ENCODE measurements at places on chromosomes 1 and 21. TPM values are rescaled to one million over a fixed set of nuclear protein-coding genes. Genes with fewer than 3 reads are reported as not detected.

GRCh38 chr1:35499652-35500176 is 57.5 kb downstream of the KIAA0319L start:
- H3K27me3 ChIP-seq = no peaks in the 10 kb centered on the region
- no peak overlapping the region for H3K4me3 ChIP-seq
- H3K36me3 ChIP-seq = no peaks in the 10 kb centered on the region
- H3K4me1 ChIP-seq = peaks cover 18% of the 10 kb centered on the region
- no peak overlapping the region for H3K27ac ChIP-seq
- DNase-seq = no peak

DNA sequence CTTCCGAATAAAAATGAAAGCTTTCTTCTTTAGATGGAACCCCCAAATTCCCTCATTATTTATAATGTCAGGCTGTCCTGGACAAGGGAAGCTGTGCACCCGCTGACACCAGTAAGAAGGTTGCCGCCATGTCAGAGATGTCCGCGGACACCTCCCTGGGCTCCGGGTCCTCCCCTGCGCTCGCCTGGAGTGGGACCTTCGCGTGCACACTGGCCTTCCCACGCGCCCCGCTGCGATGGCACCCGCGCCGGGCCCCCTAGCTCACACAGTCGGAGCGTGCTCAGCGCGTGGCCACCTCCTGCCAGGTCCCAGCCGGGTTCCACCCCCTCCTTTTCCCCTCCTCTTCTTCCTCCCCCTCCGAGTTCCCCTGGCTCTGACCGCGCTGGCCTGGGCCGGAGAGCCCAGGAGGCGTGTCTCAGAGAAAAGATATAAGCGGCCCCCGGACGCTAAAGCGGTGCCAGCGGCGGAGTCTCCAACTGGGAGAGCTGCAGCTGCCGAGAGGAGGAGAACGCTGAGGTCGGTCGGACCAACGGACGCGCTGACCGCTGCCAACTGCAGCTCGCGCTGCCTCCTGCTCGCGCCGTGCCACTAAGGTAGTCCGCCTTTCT is at the start of gene G0S2:
Gene G0S2 (plus strand): TSS at position 456 of the 608 bp plus-strand sequence. CDS start 273 bp downstream, outside the sequence.
- H3K27me3 ChIP-seq = no peaks in the 10 kb centered on the region
- no peak within 1 kb of the TSS for H3K27ac ChIP-seq
- peak within 1 kb of the TSS; percentile 40 for H3K4me3 ChIP-seq
- no peaks in the 10 kb centered on the region for H3K36me3 ChIP-seq

WNT3A gene
- total RNA-seq = not detected

DNA sequence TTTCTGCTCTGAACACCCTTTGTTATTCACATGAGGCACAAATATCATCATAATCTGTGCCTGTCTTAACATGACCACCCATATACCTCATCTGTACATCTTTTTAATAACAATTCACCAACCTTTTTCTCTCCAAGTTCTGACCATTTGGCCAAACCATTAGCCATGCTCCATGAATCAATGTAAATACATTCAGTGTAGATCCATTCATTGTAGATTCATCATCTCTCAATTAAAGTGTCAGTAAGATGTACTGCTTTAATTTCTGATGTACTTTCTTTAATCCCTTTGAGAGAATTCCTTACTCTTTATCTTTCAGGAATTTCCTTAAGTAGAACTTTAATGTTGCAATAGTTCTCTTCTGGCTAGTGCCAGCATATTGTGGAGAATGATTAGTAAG is 126.2 kb upstream of the LRRC7 start:
- no peaks in the 10 kb centered on the region for H3K36me3 ChIP-seq
- no peak overlapping the region for H3K27ac ChIP-seq
- DNase-seq = no peak
- no peak overlapping the region for H3K4me3 ChIP-seq

GRCh38 chr1:36834586-36834985 is 199.7 kb downstream of the GRIK3 start:
- no peak overlapping the region for H3K27ac ChIP-seq
- DNase-seq = no peak

Measured in naive thymus-derived CD4-positive, alpha-beta T cell (primary cell).